ENCODE measurements at places on chromosomes 11 and 22.
A peak's percentile ranks its signal among the peaks of the same experiment; 100 is the strongest.

GRCh38 chr11:59135648-59136461 is 6.8 kb upstream of the FAM111A start:
- DNase-seq, result peak; percentile 51

DNA sequence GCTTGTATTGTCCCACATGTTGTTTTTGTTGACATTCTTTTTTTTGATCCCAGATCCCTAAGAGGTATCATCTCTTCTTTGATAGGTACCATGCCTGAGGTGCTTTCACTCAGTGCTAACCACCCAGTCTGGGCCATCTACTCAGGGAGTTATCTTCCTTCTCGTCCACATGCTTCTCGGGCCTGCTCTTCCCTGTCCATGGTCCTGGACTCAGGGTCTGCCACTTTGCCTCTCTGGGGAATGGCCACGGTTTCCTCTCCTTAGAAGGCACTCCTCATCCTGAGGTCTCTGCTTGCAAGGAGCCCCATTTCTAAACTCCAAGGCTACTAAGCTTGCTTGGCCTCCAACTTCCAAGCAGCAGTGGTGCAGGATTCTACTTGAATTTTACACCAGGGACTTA is 227.0 kb upstream of the NCAM1 start:
- no peak for DNase-seq

GRCh38 chr22:24741357-24741756 is 33.2 kb downstream of the PIWIL3 start:
- no peak for DNase-seq

DNA sequence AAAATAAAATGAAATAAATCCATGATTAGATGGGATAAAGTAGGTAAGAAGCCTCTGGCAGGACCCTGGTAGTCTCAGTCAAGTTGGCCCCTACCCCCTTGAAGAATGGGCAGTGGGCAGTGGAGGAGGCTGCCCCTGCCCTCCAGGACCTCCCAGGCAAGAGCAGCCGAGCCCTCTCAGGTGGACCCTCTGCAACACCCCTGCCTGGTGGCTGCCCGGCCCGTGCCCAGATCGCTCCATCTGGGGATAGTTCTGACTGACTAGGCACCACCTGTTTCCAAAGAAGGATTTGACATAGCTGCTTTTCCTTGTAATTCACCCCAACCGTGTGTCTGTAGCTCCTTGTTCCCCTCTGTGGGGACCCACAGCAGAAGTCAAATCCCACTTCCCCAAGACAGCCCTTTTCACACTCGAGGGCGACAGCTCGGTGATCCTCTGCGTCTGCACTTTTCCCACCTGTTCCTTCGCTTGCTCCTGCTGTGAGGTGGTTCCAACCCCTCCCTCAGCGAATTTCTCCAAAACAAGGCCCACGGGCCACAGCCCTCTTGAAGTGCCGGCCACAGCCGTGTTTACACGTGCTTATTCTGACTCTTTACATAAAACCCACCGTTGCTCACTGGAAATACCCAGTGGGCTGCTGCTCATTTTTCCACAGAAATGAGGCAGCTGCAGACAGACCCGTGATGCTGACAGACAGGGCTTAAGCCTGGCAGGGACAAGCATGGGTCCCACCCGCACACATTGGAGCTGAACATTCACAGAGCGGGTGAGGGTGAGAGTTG is 5.5 kb upstream of the TMPRSS13 start:
- no peak for DNase-seq

DNA sequence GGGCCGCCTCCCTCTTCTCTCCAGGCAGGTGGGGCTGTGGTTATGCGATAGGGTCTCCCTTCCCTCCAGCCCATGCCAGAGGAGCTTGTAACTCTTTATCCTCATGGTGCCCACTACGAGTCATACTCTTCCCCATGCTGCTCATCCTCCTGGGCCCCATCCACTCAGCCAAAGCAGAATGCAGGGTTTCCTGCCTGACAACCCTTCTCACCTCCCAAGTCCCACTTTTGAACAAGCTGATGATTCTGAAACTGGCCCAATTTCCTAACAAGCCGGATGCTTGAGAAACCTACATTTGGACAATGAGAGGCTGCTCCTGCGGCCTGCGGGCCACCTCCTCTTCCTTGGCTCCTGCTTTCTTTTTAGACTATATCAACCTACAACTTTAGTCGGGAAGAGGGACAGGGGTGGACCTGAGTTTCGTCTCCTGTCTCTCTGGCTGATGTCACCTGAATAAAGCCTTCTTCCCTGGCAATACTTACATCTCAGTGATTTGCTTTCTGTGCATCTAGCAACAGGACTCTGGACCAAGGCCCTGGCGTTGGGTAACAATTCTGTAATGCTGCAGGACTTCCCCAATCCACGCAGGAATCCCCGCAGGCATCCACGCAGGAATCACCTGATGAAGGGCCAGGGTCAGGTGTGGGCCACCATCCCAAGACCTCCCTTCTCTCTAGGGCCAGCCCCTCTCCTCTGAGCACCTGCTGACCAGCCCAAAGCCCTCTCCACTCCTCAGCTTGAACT is 1.5 kb upstream of the NDUFS8 start:
- DNase-seq, result no peak

GRCh38 chr22:35981900-35982299 is 46.7 kb downstream of the RBFOX2 start:
- DNase-seq, result no peak

GRCh38 chr11:8242118-8242475 is 21.6 kb downstream of the LMO1 start:
- DNase-seq, result no peak

DNA sequence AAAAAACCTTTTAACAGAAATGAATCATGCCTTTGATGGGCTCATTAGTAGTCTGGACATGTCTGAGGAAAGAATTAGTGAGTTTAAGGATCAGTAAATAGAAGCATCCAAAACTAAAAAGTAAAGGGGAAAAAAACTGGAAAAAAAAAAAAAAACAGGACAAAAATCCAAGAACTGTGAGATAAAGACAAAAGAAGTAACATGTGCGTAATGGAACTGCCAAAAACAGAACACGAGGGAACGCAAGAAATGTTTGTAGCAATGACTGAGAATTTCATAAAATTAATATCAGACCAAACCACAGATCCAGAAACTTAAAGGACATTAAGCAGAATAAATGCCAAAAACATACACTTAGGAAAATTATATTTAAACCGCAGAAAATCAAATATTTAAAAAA is 77.4 kb downstream of the MS4A13 start:
- DNase-seq, result no peak

- DNase-seq, result no peak
These were observed 81.7 kb upstream of the NARS2 start for GRCh38 chr11:78656327-78656726.

GRCh38 chr22:50314081-50314454 is 6.6 kb upstream of the PLXNB2 start:
- DNase-seq, result no peak

GRCh38 chr11:65412271-65413076 is 10.1 kb upstream of the NEAT1 start:
- DNase-seq, result no peak

- DNase-seq, result peak; percentile 75
These were observed 57.1 kb downstream of the PARVB start for GRCh38 chr22:44080936-44081861.

DNA sequence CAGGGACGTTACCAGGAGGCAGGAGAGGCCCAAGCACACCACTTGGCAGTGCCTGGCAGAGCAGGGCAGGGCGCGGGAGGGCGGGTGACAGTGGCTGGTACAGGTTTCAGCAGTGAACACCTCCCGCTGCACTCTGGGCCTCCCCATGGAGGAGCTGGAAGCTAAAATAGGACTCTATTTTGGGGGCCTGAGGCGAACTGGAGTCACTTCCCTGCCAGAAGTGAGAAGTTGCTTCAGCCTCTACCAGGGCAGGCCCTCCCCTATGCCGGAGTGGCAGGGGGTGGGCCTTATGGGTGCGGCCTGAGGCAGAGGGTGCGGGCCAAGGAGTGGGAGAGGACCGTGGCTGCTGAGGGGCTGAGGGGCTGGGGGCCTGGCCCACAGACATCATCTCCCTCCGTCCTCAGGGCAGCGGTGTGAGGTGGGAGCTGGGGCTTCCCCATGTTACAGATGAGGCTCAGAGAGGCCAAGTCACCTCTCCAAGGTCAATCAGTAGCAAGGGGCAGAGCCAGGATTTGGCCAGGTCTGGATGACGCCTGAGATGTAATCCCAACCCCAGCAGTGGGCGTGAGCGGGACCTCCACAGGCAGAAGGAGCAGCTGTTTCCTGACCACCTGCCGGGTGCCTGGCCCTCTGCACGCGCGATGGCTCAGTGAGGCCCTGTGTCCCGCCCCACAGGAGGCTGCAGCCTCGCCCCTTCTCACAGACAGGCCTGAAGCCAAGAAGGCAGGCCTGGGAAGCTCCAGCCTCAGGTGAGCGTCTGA is 39.3 kb downstream of the KCNJ4 start:
- DNase-seq, result no peak

DNA sequence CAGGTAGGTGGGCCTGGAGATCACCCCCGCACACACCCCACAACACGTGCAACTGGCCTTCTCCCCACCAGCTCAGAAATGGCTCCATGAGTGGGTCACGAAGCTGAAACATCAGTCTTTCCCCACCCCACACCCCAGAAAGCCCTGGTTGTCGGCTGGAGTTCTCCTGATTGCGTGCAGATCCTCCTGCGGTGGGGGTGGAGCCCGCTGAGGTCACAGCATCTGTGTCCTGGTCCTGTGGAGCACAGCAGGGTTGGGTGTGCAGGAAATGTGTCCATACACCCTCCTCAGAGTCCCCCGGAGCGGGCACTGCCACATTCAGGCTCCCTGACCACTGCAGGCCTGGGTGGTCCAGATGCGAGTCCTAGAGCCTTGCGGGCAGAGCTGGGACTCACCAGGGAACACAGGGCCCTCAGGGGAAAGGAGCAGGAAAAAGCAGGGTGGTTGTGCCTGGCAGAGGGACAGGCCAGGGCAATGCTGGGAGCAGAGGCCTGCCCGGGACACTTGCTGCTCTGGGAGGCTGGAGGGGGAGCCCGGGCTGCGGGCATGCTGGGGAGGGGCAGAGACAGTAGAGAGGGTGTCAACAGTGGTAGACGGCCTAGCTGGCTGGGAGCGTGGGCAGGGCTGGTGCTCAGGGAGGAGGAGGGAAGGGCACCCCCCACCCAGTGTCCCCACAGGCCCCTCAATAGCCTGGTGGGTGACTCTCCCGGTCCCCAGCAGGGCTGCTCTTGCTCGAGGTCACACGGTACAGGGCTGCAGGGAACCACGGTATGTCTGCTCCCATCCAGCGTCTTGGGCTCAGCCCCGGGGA is 42.4 kb upstream of the PPARA start:
- DNase-seq, result no peak
